ENCODE measurements at places on chromosomes 6 and 20.
A peak's percentile ranks its signal among the peaks of the same experiment; 100 is the strongest.

DNA sequence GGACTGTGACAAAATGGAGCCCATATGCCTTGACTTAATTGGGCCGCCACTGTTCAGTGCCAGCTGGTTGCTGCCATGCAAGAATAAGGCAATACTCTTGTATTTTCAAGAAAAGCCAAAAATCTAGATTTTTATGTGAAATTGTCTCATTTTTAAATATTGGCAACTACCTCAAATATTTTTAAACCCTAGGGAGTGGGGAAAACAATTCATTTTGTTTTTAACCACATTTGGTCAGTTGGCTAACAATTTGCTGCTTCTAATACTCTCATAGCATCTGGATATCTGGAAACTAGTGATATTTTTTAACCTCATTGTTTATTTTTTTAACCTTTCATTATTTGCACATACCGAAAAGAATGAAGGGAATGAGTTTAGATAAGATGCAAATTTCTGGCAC, 91.0 kb downstream of the EYA2 start:
- no peak for DNase-seq

DNA sequence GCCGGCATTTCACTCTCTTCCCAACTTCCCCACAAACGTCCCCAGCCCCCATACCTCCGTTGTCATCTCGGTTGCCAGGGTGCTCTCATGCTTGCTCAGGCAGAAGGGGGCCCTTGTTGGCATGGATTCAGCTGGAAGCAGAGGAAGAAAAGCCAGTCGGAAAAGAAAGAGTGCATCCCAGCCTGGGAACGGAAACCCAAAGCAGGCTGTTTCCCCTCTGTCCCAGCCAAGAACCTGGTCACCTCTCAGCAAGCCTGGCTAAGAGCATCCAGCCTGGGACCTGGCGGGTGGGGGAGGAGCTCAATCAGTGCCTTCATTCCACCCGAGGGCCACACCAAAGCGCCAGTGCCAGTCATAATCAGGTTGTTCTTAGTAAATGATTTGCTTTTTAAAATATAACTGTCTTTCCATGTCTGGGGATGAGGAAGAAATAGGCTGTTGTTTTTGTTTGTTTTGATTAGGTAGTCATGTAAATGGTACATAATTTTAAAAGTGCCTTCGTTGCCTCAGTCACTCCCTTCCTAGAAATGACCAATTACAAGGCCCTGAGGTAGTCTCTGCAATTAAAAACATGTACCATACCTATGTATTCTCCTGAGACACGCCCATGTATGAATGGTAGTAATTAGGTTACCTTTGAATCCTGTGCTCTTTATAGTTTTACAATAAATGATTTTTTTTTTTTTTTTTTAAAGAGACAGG, 21.1 kb downstream of the CHMP4B start:
- no peak for DNase-seq

DNA sequence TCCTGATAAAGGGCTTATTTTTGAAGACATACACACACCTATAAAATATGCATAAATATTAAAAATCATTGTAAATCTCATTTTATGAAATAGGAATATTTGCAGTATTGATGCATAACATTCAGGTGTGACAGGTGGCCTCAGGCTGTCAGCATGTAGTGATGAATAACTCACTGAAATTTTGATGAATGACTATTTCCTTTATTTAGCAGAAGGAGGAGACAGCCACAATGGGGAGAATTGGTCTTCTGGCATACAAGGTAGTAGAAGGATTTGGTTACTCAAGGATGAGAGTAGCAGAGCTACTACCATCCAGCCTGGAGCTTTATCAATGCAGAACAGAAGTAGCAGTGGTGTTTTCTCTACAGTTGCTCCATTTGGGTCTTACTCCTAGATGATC, 47.2 kb downstream of the RGS17 start:
- no peak for DNase-seq

GRCh38 chr6:45924763-45925342, 90.8 kb downstream of the CLIC5 start:
- DNase-seq: no peak

DNA sequence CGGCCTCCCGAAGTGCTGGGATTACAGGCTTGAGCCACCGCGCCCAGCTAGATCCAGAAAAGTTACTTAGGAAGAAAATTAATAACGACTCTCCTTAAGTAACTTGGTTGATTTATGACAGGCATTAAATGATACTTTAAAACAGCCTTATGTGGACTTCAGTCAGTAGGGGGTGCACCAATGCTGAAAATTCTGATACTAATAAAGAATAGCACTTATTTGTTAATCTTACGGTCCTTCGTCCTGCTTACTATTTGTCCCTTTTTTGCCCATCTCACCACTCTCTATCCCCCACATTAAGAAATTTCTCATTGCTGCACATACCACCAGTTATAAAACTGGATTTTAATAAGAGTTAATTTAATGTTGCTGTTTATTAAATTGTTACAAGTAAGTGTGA, 12.7 kb upstream of the PRELID3B start:
- DNase-seq: no peak

DNA sequence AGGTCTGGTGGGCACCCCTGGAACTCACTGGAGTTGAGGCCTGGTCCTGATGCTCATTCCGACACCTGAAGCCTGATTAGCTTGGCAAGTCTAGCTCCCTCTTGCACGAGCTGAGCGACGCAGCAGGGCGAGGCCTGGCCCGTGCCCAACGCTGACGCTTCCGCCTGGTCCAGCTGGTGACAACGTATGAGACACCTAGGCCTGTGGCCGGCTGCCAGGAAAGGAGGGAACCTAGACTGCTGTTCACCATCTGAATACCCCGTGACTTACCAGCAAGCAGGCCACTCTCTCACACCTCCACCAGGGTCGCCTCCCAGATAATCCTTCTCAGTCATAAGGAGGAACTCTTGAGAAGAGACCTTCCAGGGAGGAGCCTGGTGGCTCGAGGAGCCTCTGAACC, 24.5 kb downstream of the YTHDF1 start:
- DNase-seq: peak; percentile 84

DNA sequence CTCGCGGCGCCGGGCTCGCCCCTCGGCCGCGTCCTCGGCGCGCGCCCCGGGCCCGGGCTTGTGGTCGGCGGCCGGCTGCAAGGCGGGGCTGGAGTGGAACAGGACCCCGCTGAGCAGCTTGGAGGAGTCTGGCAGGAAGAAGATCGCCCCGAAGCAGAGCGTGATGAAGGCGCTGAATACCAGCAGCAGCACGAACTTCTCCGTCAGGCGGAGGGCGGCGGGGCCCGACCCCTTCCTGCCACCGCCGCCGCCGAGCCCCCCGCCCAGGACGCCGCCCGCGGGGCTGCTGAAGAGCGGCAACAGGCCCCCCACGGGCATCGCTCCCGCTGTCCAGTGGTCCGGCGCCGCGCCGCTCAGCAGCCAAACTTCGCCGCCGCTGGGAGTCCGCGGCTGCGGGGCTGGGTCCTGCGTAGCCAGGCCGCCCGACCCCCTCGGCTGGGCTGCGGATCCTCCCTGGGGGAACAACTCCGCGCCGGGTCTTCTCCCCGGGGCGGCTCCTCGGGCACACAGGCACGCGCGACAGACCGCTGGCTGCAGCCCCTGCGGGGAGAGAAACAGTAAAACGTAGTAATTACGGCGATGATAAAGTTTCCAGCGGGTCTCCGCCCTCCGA, 707 bp downstream of the MAN1A1 start:
- DNase-seq: peak; percentile 69

DNA sequence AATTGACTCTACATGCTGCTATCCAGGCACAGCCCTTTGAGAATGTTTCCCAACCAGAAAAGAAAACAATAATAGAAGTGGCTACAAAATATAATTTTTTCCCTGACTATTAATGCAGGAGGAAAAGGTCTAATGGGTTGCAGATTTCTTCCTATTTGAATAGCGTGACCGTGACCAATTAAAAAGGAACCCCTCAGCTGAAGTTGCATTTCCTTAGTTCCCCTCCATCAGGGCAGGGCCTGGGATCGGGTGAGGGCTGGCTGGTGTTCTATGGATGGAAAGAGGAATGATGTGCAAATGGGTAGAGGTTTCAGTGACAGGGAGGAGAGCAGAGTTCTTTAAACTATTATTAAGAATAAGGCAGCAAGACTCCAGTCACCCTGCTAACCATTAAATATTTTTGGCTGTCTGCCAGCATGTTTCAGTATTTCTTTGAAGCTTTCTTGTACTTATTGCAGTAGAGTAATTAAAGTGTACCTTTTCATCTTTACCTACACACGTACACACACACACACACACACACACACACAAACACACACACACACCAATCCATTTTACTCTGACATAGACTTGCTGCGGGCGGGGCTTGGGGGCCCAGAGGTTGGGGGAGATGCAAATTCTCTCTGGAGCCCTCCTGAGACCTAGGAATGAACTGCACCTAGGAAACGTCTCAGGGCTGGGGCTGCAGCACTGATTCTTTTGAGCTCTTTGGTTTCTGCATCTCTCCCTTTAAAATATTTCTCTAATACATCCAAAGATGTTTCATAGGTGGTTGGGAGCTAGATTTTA, 154.8 kb upstream of the SLC35B3 start:
- DNase-seq: no peak

DNA sequence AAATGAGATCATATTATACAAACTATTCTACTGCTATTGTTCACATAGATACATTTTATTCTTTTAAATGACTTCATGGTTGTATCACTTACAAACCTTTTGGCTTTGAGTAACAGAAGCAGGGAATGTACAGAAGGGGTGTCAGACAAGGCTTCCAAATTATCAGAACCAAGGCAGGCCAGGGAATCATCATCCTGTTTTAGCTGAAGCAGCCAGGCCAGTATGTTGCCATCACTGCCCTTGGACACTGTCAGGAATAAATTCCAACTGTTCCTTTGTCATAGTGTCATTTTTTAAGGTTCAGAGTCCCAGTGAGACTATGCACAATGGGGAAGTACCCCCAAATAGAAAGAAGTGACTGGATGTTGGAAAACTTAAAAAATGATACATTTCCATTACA, 23.1 kb upstream of the PKIG start:
- DNase-seq: no peak

DNA sequence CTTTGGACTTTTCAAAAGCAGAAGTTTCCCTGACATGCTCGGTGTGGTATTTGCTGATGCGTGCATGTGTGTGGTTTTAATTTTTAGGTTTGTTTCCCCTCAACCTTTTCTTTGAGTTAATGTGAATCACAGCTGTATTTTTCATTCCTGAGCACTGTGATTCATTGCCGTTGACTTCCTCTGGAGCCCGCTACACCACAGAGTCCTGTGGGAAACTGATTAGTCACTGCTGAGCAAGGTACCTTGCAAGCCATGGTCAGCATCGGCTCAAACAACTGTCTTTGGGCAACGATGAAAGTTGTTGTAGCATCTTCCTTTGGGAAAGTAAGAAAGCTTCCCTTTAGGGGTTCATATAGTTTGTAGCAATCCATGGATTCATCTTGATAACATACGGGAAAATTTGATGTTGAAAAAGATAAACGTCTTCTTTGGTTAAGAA, 57.5 kb downstream of the RIN2 start:
- no peak for DNase-seq

DNA sequence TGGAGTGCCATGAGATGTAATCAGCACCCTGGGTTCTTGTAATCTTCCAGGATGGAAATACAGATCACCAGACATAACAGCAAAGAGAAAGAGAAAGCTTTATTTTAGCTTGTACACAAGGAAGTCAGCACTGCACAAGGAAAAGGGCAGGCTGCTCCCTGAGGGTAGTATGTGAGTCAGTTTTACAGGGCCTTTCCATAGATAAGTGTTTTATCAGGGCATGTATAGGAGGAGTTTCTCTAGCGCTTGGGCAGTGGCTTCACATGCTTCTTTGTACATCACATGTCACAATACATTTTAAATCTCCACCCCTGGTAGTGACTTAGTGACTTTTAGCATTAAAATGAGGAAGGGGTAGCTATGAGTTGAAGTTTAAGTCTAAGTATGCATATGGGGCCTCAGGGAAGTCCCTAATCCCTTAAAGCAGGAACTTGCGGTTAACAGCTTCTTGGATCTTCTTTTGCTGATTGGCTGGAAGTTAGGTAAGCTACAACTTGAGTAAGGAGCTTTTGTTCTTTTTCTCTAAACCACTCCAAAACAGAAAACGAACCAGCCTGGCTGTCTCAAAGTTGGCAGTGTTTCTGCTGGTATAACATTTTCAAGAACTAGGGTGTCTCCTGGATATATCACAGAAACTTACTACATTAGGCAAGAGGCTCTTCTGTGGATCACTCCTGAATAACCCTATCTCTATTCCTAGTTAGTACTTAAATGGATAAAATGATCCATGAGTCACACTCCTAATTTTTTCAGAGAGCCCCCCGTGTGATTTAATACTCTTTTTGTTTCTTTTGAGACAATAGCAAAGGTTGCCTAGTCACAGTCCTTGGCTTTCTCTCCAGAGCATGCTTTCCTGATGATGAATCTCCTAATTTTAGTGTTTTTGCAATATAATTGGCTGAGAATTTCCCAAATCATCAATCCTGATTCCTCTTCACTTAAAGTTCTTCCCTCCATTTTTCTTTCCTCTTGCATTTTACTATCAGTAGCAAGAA, 60.2 kb downstream of the MRAP2 start:
- no peak for DNase-seq

GRCh38 chr6:43926634-43927531, 156.9 kb downstream of the VEGFA start:
- peak; percentile 72 for DNase-seq

- no peak for DNase-seq
Measured at GRCh38 chr6:31582230-31582643, at the start of gene LTB. TSS of gene LTB (minus strand) at chr6:31582424. CDS start at chr6:31582417, 7 bp downstream.

DNA sequence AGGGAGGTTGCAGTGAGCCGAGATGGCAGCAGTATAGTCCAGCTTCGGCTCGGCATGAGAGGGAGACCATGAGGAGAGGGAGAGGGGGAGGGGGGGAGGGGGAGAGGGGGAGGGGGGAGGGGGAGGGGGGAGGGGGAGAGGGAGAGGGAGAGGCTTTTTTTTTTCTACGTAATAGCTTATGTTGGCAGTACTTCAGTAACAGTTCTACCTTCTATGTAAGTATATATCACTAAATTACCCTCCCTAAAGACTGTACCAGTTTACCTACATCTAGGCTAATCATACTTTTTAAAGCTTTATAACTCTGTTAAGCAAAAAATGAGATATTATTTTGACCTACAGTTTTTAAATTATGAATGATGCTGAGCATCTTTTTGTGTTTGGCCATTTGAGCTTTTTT, 13.6 kb downstream of the TM9SF4 start:
- DNase-seq: no peak

- DNase-seq: no peak
Measured at GRCh38 chr20:38602185-38602581, 574 bp downstream of the ARHGAP40 start.

DNA sequence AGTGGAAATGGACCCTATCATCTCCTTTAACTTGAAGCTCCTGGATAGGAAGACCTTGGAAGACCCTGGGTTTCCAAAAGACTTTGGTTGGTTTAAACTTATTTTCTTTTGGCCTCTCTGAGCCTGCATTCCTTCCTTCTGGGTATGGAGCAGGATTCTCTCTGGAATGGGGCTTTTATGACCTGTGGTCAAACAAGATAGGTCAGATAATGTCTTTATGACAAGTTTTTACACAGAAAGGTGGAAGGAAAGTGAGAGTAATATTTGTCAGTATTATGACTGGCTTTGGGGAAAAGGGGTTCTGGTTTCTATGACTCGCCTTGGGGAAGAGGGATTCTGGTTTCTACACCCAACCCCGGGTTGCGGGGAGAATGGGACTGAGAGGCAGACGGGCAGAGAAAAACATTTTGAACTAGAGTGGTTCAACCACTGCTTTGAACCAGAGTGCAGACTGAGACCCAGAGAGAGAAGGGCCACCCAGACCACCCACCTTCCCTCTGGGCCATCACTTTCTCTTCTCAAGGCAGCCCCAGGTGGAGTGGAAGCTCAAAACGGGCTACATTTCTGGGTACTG, 37.6 kb upstream of the KCNK5 start:
- DNase-seq: no peak
